ENCODE measurements at places on chromosomes 12 and 14. TPM values are rescaled to one million over a fixed set of nuclear protein-coding genes. Genes with fewer than 3 reads are reported as not detected.

Gene VRTN
- not detected for total RNA-seq

Gene GLS2
- 0.54 TPM for total RNA-seq

Gene CIROP
- total RNA-seq: not detected

Gene GUCY2C
- total RNA-seq: not detected

Gene AKAP5
- total RNA-seq: 4.2 TPM

Gene INHBC
- not detected for total RNA-seq

Gene DPY19L2
- total RNA-seq: 6.7 TPM

Gene BCL2L14
- not detected for total RNA-seq

Gene UBR7
- 16.6 TPM for total RNA-seq

Gene LYZ
- total RNA-seq: not detected

Gene RNASE7
- not detected for total RNA-seq

Gene DEGS2
- 0.17 TPM for total RNA-seq

Gene ARF3
- 128 TPM for total RNA-seq

Gene DENR
- total RNA-seq: 46.3 TPM

Gene MANSC4
- total RNA-seq: not detected

Gene CD27
- not detected for total RNA-seq

Gene OR4E2
- not detected for total RNA-seq

Gene TSPAN19
- not detected for total RNA-seq

Gene KRT72
- not detected for total RNA-seq

Gene HOXC9
- total RNA-seq: not detected

Gene SLC2A14
- 0.60 TPM for total RNA-seq

Gene C3AR1
- total RNA-seq: 0.27 TPM

Gene EFCAB11
- 11.3 TPM for total RNA-seq

Gene POTEG
- not detected for total RNA-seq

Gene KRT5
- total RNA-seq: not detected

Gene PLEKHG7
- not detected for total RNA-seq

Gene BDKRB1
- total RNA-seq: not detected

Gene WBP11
- 46.2 TPM for total RNA-seq

Gene GYS2
- not detected for total RNA-seq

Gene CNOT2
- total RNA-seq: 48.7 TPM

Gene HOTAIR
- not detected for total RNA-seq

Gene BMP4
- total RNA-seq: 3.4 TPM

Gene FMNL3
- 55.8 TPM for total RNA-seq

Gene DBX2
- not detected for total RNA-seq

All from chondrocyte (in vitro differentiated cells).